Left ventricle myocardium superior (tissue), 1 donor: ENCODE measurements at places on chromosomes 4 and X.

DNA sequence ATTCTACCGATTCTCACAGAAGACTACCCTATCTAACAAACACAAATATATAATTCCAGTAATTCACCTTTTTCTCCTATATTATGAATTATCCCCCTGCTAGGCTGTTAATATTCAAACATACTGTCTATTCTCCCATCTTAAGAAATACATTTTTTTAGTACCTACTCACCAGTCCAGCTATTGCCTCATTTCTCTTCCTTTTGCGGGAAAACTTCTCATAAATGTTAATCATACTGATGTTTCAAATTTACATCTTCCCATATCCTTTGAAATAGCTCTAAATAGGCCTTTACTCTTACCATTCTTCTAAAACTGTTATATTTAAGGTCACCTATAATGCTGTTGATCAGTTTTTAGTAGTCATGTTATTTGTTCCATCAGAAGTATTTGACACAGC, 759.1 kb upstream of the SLIT2 start:
- no peak for DNase-seq

GRCh38 chrX:70331161-70331560, 41.3 kb downstream of the KIF4A start:
- DNase-seq = no peak

DNA sequence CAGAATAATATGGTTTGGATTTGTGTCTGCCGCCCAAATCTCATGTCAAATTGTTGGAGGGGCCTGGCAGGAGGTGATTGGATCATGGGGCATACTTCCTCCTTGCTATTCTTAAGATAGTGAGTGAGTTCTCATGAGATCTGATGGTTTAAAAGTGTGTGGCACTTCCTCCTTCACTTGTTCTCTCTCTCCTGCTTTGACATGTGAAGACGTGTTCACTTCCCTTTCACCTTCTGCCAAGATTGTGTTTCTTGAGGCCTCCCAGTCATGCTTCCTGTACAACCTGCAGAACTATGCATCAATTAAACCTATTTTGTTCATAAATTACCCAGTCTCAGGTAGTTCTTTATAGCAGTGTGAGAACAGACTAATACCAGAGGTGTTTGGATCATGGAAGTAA, 325.7 kb upstream of the GIMD1 start:
- no peak for DNase-seq

- peak; percentile 24 for DNase-seq
Observed at GRCh38 chr4:81921751-81922159, 450.0 kb upstream of the RASGEF1B start.

DNA sequence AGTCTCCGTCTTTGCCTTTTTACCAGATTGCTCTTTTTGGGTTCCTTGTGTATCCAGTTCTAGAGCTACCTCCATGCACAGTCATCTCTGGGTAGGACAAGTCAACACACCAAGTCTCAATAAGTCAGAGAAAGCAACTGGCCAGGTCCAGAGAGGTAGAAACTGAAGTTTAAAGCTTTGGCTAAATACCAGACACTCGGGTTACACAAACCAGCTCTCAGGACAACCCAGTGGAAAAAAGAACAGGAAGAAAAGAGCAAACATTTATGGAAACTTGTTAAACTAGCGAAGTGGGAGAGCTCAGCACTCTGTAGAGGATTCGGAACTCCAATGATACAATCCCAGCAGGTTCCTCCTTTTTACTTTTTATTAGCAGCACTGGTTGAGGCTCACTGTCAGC, 291.0 kb upstream of the CPEB2 start:
- no peak for DNase-seq
